ENCODE measurements at places on chromosomes 16 and 17.

- DNase-seq, result no peak
These were observed 13.5 kb downstream of the SPECC1 start for GRCh38 chr17:20022701-20023100.

DNA sequence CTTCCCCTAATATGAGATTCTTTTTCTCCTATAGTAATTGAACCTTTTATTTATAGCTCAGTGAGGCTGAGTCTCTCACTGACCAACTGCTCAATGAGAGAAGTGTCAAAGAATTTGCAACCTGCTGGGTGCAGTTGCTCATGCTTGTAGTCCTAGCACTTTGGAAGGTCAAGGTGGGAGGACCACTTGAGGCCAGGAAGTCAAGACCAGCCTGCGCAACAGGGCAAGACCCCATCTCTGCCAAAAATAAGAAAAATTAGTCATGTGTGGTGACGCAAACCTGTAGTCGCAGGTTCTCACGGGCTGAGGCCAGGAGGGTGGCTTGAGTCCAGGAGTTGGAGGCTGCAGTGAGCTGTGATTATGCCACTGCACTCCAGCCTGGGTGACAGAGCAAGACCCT, 30.9 kb upstream of the CRYBA1 start:
- no peak for DNase-seq

- DNase-seq, result no peak
These were observed 116.6 kb downstream of the C16orf95 start for GRCh38 chr16:87200637-87201036.

- no peak for DNase-seq
These were observed 937.7 kb downstream of the CDH8 start for GRCh38 chr16:61098505-61098904.

DNA sequence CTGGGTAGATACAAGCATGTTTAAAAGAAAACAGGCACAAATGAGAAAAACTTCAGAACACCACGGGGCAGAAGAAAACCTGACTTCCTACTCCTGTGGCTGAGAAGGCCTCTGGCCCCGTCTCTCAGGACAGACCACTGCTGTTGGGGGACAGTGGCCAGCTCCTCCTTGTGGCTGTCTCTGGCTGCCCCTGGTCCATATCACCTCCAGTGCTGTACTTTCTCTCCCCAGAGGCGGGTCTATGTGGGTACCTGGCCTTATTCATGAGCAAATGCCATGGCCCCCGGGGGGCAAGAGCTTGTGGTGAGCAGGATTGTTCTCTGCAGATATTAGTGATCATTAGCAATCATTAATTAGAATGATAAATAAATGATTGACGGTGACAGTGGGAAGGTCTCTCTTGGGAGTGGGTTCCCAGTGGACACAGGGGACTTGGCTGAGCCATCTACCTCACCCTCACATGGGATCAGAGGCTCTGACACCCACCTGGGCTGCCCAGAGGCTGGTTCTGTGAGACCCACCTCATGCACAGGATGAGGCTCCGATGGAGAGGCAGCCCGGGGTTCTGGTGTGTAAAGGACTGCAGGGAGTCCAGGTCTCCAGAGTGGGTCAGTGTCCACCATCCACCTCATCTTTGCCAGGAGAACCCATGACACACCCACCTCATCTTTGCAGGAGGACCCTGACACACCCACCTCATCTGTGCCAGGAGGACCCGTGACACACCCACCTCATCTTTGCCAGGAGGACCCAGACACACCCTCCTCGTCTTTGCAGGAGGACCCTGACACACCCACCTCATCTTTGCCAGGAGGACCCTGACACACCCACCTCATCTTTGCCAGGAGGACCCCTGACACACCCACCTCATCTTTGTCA, 30.6 kb upstream of the CBFA2T3 start:
- DNase-seq, result no peak

- DNase-seq, result no peak
These were observed 82.1 kb downstream of the METRNL start for GRCh38 chr17:83161298-83162034.

Measured in T-helper 1 cell (primary cell).